ENCODE measurements at places on chromosomes 1 and 21.

DNA sequence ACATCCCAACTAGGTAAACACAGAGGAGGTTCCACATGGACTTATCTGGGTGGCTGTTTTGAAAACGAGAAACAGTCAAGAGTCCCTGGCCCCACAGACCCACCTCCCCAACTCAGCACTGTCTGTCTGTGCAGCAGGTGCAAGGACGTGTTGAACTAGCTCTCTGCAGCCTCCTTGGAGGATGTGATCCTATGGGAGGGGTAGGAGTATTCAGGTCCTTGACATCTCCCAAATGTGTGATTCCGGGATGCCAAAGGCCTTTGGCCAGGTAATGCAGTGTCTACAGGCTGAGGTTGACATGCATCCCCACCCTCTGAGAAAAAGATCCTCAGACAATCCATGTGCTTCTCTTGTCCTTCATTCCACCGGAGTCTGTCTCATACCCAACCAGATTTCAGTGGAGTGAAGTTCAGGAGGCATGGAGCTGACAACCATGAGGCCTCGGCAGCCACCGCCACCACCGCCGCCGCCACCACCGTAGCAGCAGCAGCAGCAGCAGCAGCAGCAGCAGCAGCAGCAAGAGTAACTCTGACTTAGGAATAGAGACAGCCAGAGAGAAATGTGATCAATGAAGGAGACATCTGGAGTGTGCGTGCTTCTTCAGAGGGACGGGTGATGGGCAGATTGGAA is 151.6 kb upstream of the CAMK1G start:
- no peak for DNase-seq

GRCh38 chr1:65105596-65105995 is 42.4 kb upstream of the AK4 start:
- DNase-seq = no peak

GRCh38 chr1:90711696-90712095 is 5.4 kb downstream of the BARHL2 start:
- no peak for DNase-seq

DNA sequence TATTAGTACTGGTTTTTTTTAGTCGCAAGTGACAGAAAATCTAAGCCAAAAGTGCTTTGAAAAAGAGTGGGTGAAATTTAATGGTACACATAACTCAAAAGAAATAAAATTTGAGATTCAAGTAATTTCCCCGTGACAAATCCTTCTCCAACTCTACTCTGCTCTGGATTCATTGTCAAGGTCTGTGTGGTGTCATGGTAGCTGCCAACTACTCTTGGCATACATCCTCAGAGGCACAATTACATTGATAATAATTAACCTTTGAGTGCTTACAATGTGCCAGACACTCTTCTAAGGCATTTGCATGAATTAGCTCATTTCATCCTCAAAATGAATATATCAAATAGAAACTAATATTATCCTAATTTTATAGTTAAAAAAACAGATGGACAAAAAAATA is 1153.9 kb upstream of the NCAM2 start:
- DNase-seq = no peak

GRCh38 chr1:220307607-220308006 is 35.4 kb upstream of the RAB3GAP2 start:
- DNase-seq = no peak

GRCh38 chr1:218537122-218537913 is 192.2 kb downstream of the TGFB2 start:
- no peak for DNase-seq

DNA sequence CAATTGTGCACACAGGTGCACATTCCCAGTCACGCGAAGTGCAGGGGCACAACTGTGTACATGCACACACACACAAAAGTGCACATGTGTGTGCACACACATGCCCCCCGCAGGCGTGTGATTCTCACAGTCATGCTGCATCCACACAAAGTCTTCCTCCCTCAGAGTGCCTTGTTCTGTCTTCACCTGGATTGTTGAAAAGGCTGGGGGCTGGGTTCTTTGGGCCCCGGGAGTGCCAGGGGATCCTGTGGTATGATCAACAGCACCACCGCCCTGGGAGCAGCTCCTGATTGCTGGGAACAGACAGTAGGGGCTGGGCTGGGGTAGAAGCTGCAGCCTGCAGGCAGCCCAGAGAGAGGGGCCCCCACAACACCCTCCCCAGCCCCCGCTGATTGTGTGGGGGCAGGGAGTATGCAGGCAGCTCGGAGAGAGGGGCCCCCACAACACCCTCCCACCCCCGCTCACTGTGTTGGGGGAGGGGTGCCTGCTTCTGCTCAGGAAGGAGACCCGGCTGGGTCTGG is 3.4 kb downstream of the COL18A1 start:
- DNase-seq = no peak

All from GM06990 (cell line).